Endothelial cell of umbilical vein (primary cell): ENCODE measurements at places on chromosomes 2 and 18. TPM values are rescaled to one million over a fixed set of nuclear protein-coding genes. Genes with fewer than 3 reads are reported as not detected.

GRCh38 chr2:19187323-19188020, 171.0 kb downstream of the OSR1 start:
- no peak overlapping the region for H3K27ac ChIP-seq
- H3K4me1 ChIP-seq: no peaks in the 10 kb centered on the region
- no peak overlapping the region for H3K4me3 ChIP-seq
- no peak for DNase-seq

DNA sequence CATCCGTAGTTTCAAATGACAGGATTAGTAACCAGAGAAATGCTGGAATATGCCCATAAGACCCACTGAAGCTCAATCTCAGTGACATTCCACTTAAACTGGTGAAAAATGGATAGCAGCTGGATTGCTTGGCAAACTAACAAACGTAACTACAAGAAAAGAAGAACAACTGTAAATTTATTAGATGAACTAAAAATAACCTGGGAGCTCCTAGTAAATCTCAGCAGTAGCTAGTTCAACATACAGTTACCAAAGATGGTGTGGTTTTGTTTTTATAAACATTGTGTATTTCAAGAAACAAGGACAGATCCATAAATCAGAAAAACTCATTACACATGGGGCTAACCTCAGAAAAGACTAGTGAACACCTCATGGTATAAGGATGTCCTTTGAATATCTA, 531.9 kb downstream of the XIRP2 start:
- H3K36me3 ChIP-seq: no peaks in the 10 kb centered on the region
- H3K4me1 ChIP-seq: no peaks in the 10 kb centered on the region
- H3K27ac ChIP-seq: no peak overlapping the region
- no peak overlapping the region for H3K4me3 ChIP-seq
- no peaks in the 10 kb centered on the region for H3K27me3 ChIP-seq
- DNase-seq: no peak

DNA sequence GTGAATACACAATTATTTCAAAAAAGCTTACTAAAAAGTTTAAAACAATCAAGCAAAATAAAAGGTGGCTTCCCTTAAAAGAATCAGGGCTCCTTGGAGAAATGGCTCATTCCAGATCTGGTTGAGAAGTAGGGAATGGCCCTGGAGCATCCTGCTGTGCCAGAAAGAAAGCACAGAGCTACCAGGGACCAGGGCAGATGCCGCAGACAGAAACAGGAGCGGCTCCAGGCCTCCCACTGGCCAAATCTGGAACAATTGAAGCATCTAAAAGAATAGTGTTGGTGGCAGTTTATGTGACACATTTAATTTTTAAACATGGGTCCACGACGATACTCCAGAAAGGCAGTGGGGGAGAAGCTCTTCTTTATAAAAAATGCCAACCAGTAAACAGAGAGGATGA, 75.5 kb downstream of the GBX2 start:
- DNase-seq: no peak
- no peak overlapping the region for H3K4me3 ChIP-seq
- no peaks in the 10 kb centered on the region for H3K27me3 ChIP-seq
- no peaks in the 10 kb centered on the region for H3K36me3 ChIP-seq
- no peaks in the 10 kb centered on the region for H3K4me1 ChIP-seq

GRCh38 chr2:232637866-232638583, 4.6 kb downstream of the EFHD1 start:
- no peak overlapping the region for H3K4me3 ChIP-seq
- H3K36me3 ChIP-seq: no peaks in the 10 kb centered on the region
- H3K4me1 ChIP-seq: peaks cover 4% of the 10 kb centered on the region

DNA sequence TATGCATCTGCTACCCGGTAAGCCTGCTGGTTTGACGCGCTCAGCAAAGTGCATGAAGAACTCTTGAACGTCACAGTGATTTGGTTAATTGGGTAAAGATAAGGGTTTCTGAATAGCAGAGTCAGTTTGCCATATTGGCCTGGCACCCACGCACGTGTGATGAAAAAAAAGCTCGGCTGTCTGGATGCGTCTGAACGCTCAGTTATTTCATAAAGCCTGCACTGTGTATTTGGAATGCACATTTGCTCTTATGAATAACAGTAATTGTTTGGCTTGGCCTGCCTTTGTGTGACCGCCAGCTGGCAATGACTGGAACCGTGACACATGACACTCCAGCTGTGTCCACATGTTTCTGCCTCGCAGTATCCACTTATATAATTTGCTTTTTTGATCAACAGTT, 129.2 kb upstream of the MEIS1 start:
- peak; percentile 5 for DNase-seq
- no peak overlapping the region for H3K4me3 ChIP-seq

- no peak overlapping the region for H3K27ac ChIP-seq
- DNase-seq: no peak
- H3K4me1 ChIP-seq: peaks cover 10% of the 10 kb centered on the region
Observed at GRCh38 chr18:42611134-42611533, 504.4 kb downstream of the RIT2 start.

DNA sequence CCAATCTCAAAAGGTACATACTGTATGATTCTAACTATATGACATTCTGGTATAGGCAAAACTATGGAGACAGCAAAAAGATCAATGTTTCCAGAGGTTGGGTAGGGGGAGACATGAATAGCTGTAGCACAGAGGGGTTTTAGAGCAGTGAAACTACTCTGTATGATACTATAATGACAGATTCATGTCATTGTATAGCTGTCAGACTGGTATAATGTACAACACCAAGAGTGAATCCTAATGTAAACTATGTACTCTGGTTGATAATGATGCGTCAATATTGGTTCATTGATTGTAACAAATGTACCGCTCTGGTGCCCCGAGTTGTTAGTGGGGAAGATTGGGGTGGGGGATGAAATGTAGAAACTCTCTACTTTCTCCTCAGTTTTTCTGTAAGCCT, 172.4 kb upstream of the SPOPL start:
- H3K27ac ChIP-seq: no peak overlapping the region
- H3K4me1 ChIP-seq: no peaks in the 10 kb centered on the region
- H3K4me3 ChIP-seq: no peak overlapping the region
- no peak for DNase-seq
- no peaks in the 10 kb centered on the region for H3K27me3 ChIP-seq

- DNase-seq: no peak
- H3K27ac ChIP-seq: no peak overlapping the region
- H3K4me1 ChIP-seq: peaks cover 5% of the 10 kb centered on the region
- H3K4me3 ChIP-seq: no peak overlapping the region
- peaks cover 4% of the 10 kb centered on the region for H3K27me3 ChIP-seq
Observed at GRCh38 chr2:65488527-65488926, 56.1 kb upstream of the SPRED2 start.

DNA sequence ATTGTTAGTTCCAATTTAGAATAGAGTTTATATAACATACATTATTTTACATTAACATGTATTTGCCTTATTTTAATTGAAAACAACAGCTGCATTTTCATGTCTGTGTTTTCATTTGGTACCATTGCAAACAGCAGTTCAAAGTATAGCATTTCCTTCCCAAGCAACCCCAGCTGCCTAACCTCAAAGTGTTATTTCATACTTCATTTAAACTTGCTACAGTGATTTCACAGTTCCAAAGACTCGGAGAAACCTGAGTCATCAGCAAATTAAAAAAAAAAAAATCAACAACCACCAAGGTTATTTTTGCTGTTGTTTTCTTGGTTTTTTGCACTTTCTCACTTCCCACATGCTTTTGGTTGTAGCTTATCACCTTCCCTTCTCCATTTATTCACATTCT, 236.5 kb upstream of the SPHKAP start:
- no peaks in the 10 kb centered on the region for H3K27me3 ChIP-seq
- DNase-seq: no peak
- H3K36me3 ChIP-seq: no peaks in the 10 kb centered on the region

GRCh38 chr18:40413160-40413559, 1541.9 kb upstream of the PIK3C3 start:
- H3K27me3 ChIP-seq: no peaks in the 10 kb centered on the region
- H3K4me3 ChIP-seq: no peak overlapping the region
- H3K27ac ChIP-seq: no peak overlapping the region
- no peaks in the 10 kb centered on the region for H3K4me1 ChIP-seq
- no peaks in the 10 kb centered on the region for H3K36me3 ChIP-seq

GRCh38 chr18:5237083-5237722, 40.1 kb upstream of the AKAIN1 start:
- peak overlapping the region; percentile 73 for H3K27ac ChIP-seq
- no peaks in the 10 kb centered on the region for H3K36me3 ChIP-seq
- no peak for DNase-seq
- H3K4me1 ChIP-seq: peaks cover 20% of the 10 kb centered on the region
- peak overlapping the region; percentile 72 for H3K4me3 ChIP-seq

GRCh38 chr2:74671479-74671878, 17.4 kb downstream of the SEMA4F start:
- no peaks in the 10 kb centered on the region for H3K4me1 ChIP-seq
- no peak overlapping the region for H3K27ac ChIP-seq
- H3K4me3 ChIP-seq: no peak overlapping the region
- no peaks in the 10 kb centered on the region for H3K27me3 ChIP-seq
- DNase-seq: peak; percentile 43
- H3K36me3 ChIP-seq: no peaks in the 10 kb centered on the region

GRCh38 chr2:10220902-10221391, 81.8 kb upstream of the HPCAL1 start:
- no peak overlapping the region for H3K4me3 ChIP-seq
- H3K4me1 ChIP-seq: no peaks in the 10 kb centered on the region
- H3K36me3 ChIP-seq: no peaks in the 10 kb centered on the region
- no peaks in the 10 kb centered on the region for H3K27me3 ChIP-seq

- no peaks in the 10 kb centered on the region for H3K27me3 ChIP-seq
- DNase-seq: peak; percentile 89
- H3K4me1 ChIP-seq: peaks cover 19% of the 10 kb centered on the region
- no peak overlapping the region for H3K27ac ChIP-seq
- H3K4me3 ChIP-seq: no peak overlapping the region
- no peaks in the 10 kb centered on the region for H3K36me3 ChIP-seq
Observed at GRCh38 chr2:204325468-204325867, 219.8 kb upstream of the PARD3B start.

The GALNT14 gene
- 0.35 and 0.40 TPM in 2 replicates for total RNA-seq

The EML6 gene
- total RNA-seq: 1.3 and 2.1 TPM in 2 replicates

The CIB4 gene
- not detected in 2 replicates for total RNA-seq

The SLC38A11 gene
- not detected in 2 replicates for total RNA-seq

The AFF3 gene
- total RNA-seq: 0.07 and 0.16 TPM in 2 replicates

The RNF144A gene
- 19.7 and 28.8 TPM in 2 replicates for total RNA-seq

The PTPN4 gene
- 26.1 and 29.6 TPM in 2 replicates for total RNA-seq

The WDR43 gene
- 60.6 and 65.0 TPM in 2 replicates for total RNA-seq

The HDAC4 gene
- 22.5 and 33.0 TPM in 2 replicates for total RNA-seq
